Endodermal cell (in vitro differentiated cells): ENCODE measurements at places on chromosomes 2 and 18. TPM values are rescaled to one million over a fixed set of nuclear protein-coding genes. Genes with fewer than 3 reads are reported as not detected.

Gene SNORC
- total RNA-seq = 3.0 to 6.2 TPM (median 5.0 TPM) in 3 replicates

DNA sequence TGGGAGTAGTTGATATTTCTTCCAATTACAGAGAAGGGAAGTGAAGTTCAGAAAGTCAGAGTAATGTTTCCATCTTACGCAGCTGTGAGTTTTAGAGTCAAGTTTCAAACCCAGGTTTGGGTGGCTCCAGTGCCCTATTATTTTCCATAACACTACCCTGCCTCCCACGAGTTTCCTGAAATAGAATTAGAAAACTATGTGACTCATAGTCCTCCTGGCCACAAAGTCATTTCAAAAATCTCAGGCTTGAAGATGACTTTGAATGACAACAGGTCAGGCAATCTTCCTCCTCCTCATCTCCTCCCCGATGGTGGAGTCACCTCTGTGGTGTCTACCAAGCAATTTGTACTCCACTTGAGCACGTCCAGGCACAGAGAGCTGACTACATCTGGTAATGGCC lies 212.3 kb upstream of the TRIB2 start:
- H3K4me1 ChIP-seq = no peaks in the 10 kb centered on the region
- no peak overlapping the region for H3K27ac ChIP-seq
- H3K36me3 ChIP-seq = no peaks in the 10 kb centered on the region

Gene CD302
- total RNA-seq = 2.3 to 2.7 TPM (median 2.7 TPM) in 3 replicates

- H3K36me3 ChIP-seq = no peaks in the 10 kb centered on the region
- no peak overlapping the region for H3K4me3 ChIP-seq
- H3K27me3 ChIP-seq = no peaks in the 10 kb centered on the region
- peaks cover 6% of the 10 kb centered on the region for H3K4me1 ChIP-seq
- no peak for DNase-seq
Measured at GRCh38 chr2:70472221-70472890, 81.3 kb downstream of the TGFA start.

GRCh38 chr2:1420746-1421480 lies 7.7 kb downstream of the TPO start:
- H3K27ac ChIP-seq = no peak overlapping the region
- peak; percentile 24 for DNase-seq
- no peaks in the 10 kb centered on the region for H3K27me3 ChIP-seq
- no peaks in the 10 kb centered on the region for H3K36me3 ChIP-seq
- no peaks in the 10 kb centered on the region for H3K4me1 ChIP-seq
- H3K4me3 ChIP-seq = no peak overlapping the region

Gene THAP4
- 54.6 and 56.8 TPM in 2 replicates for total RNA-seq
